Left cardiac atrium (tissue), 4 donors: ENCODE measurements at places on chromosomes 12 and 14.

- DNase-seq: no peak
Measured at GRCh38 chr14:105412771-105413543, 6.7 kb upstream of the MTA1 start.

GRCh38 chr12:21881965-21882364 is 59.3 kb downstream of the ABCC9 start:
- DNase-seq: peak; percentile 31

DNA sequence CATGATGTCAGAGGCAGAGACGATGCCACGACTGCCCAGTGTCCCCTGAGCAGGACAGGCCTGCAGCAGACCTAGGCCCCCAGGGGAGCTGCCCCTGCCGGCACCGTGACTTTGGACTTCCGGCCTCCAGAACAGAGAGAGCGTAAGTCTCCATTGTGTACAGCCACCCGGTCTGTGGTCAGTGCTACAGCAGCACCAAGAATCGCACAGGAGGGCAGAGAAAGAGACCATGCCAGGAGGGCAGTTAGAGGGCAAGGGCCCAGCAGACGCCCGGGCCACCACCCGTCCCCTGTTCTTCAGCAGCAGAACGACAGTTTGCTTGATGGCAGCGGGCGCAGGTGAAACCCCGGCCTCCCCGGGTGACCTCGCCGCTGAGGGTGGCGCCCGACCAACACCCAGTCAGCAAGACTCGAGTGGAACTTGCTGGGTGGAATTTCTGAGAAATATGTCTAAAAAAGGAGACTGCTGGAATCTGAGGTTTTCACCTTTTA is 19.7 kb downstream of the GALNT9 start:
- DNase-seq: no peak

DNA sequence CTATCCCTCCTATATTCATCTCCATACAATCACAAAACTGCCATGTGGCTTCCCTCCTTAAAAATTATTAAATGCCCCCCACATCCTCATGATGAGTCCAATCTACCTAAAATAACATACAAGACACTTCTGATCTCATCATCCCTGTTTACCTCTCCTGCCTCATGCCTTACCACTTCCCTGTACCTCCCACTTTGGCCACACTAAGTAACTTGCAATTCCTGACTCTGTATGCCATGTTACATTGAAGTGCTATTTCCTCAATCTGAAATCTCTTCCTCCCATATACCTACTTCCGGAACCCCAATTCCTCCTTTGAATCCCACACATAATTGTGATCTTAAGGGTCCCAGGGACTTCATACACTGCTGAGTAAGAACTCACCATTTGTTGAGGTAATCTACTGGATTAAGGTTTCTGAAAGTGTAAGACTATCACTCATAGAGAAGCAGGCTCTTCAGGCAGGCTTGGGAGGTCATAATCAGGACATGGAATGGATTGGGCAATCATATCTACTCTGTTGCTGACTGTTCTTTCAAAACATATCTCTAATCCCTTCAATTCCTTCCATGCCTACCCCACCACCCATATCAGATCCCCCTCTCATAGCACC is 117.6 kb upstream of the PLEKHG7 start:
- DNase-seq: no peak

DNA sequence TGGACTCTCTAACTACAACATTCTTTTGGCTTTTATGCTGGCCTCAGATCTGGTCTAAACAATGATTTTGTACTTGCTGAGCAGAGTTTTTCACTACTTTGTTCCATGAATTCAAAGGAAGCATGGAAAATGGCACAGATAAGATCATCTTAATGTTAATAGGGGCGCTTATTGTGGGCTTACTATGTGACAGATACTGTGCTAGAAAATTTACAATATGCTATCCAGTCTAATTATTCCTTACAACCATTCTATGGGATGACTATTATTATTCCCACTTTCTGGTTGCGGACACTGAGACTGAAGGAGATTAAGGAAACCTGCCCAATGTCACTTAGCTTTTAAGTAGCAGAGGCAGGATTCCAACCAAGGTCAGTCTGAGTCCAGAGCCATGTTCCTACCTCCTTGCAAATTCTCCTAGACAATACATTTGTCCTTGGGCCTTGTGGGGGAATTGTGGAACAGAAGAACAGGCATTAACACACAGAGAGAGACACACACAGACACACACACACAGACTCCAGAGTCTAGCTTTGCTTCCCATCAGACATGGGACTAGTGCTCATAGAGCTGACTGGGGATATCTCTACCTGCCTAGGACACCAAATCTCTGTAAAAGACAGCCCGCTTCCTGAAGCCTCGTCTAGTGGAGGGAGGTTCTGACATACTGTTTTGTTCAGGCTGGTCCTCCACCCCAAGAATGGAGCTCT is 107.7 kb downstream of the SLC38A1 start:
- no peak for DNase-seq

GRCh38 chr14:90114554-90114953 is 52.8 kb downstream of the KCNK13 start:
- DNase-seq: no peak

GRCh38 chr14:75277008-75277814 is 1.4 kb upstream of the FOS start:
- DNase-seq: peak; percentile 94

DNA sequence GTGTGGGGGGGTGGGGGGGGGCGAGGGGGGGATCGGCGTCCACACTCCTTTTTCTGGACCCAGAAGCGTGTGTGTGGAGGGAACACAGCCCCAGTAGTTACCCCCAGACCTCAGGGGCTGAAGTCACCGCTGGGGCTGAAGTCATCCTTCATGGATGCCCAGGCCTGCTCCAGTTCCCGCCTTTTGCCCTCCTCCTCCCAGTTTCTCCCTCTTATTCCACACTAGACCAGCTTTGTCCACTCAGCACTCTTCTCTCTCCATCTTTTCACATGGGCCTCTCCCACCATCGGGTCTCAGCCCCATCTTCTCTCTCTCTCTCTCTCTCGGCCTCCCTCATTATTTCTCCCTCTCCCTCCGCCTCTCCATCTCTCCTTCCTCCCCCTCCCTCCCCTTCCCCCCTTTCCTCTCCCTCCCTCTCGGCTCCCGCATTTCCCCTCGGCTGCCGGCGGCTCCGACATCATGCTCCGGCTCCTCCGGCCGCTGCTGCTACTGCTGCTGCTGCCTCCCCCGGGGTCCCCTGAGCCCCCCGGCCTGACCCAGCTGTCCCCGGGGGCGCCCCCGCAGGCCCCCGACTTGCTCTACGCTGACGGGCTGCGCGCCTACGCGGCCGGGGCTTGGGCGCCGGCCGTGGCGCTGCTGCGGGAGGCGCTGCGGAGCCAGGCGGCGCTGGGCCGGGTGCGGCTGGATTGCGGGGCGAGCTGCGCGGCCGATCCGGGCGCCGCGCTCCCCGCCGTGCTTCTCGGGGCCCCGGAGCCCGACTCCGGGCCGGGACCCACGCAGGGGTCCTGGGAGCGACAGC is at the start of gene P3H3:
TSS of gene P3H3 (plus strand) at position 426 of the 799 bp plus-strand sequence. CDS start at position 460, 34 bp downstream.
- peak; percentile 41 for DNase-seq

DNA sequence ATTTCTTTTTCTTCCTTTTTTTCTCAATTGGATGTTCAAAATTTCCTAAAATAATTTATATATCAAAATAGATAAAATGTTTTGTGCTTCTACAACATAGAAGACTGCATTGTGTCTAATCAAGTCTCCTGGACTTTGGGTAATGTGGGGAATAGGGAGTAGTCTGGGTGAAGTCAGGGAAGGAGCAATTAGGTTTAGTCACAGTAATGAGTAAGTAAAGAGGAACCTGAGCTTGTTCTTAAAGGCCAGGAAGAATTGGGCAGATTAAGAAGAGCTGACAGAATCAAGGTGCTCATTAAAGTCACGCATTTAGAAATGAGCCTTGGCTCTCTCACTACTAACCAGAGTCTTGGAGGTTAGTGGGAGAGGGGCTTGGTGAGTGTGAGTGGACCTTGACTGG is 233.3 kb upstream of the SSTR1 start:
- DNase-seq: no peak
